ENCODE measurements at places on chromosomes 7 and 10. TPM values are rescaled to one million over a fixed set of nuclear protein-coding genes. Genes with fewer than 3 reads are reported as not detected.
A peak's percentile ranks its signal among the peaks of the same experiment; 100 is the strongest.

GRCh38 chr7:158284121-158284520 is 303.5 kb downstream of the PTPRN2 start:
- DNase-seq = no peak
- no peak overlapping the region for H3K27ac ChIP-seq
- no peak overlapping the region for H3K4me3 ChIP-seq

Gene DPYSL4
- 10.8 TPM for total RNA-seq

DNA sequence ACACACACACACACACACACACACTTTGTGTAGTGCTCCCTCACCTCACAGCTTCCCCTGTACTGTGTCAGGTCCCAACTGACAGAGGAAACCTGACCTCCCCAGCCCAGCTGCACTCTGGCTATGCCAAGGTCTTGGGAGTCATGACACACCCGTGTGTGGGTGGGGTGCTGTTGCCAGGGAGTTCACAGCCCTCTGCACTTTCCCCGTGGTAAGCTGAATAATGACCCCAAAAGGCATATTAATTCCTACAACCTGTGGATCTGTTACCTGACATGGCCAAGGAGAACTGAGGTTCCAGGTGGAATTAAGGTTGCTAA is 8.9 kb upstream of the NANOS1 start:
- no peak overlapping the region for H3K4me3 ChIP-seq
- H3K4me1 ChIP-seq = no peaks in the 10 kb centered on the region
- H3K27ac ChIP-seq = no peak overlapping the region
- no peaks in the 10 kb centered on the region for H3K36me3 ChIP-seq
- peaks cover 2% of the 10 kb centered on the region for H3K27me3 ChIP-seq

Gene MMP21
- total RNA-seq = not detected

GRCh38 chr7:156034397-156034796 is 222.1 kb upstream of the SHH start:
- H3K4me3 ChIP-seq = no peak overlapping the region
- H3K4me1 ChIP-seq = peaks cover 4% of the 10 kb centered on the region
- no peaks in the 10 kb centered on the region for H3K27me3 ChIP-seq
- DNase-seq = no peak

Gene HTR5A
- not detected for total RNA-seq

DNA sequence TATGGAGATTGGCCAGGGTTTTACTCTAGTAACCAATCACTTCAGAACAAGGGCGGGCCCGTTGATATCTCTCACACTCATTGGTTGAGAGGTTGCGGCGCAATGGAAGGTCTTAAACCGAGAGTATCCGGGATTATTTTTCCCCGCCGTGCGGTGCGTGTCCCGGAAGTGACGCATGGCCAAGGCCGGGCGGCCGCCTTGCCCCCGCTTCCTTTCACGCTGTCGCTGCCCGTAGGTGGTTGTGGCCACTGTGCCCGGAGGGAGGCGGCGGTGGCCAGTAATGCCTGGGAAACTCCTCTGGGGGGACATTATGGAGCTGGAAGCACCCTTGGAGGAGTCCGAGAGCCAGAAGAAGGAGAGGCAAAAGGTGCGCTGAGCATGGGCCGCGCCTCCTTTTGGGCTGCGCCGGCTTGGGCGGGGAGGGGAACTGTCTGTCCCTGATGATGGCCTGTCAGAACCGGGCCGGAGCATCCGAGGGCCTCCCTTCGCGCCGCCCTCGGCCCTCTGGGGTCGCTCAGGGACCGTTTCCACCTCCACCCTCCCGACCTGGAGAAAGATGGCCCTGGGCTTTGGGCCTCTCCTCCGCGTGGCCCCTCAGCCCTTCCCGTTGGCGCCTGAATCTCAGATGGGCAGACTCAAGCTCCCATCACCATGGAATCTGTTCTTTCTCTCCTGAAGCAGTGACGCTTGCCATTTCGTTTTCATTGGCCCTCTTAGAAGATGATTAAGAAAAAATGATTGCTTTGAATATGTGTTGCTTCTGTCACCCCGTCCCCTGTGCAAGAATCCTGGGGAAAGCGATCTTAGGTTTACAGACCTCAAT is at the start of gene DDX50:
Gene DDX50, plus strand, starts transcription at position 211 of the 823 bp plus-strand sequence. Its CDS starts 70 bp downstream, at position 281.
- DNase-seq = peak; percentile 99
- peaks cover 40% of the 10 kb centered on the region for H3K4me1 ChIP-seq
- peak within 1 kb of the TSS; percentile 97 for H3K27ac ChIP-seq
- H3K36me3 ChIP-seq = peaks cover 15% of the 10 kb centered on the region

Gene STAMBPL1
- total RNA-seq = 23.2 TPM

- H3K4me3 ChIP-seq = no peak overlapping the region
- peaks cover 39% of the 10 kb centered on the region for H3K4me1 ChIP-seq
- H3K27me3 ChIP-seq = peaks cover 85% of the 10 kb centered on the region
- DNase-seq = no peak
- H3K27ac ChIP-seq = no peak overlapping the region
- H3K36me3 ChIP-seq = no peaks in the 10 kb centered on the region
These were observed 16.3 kb upstream of the GATA3 start for GRCh38 chr10:8037941-8038894.

DNA sequence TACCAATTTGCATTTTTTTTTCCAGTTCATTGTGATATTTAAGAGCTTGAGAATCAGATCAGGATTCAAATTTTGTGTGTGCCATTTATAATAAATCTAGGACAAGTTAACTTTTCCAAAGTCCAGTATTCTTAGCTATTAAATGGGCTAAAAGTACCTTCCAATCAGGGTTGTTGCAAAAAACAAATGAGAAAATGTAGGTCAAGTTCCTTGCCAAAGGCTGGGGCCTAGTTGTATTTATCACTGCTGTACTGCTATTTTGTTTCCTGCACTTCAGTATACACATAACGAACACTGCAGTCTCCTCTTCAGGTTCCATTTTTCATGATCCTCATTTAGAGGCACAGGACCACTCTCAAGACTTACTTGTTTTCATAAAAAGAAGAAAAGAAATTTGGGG is 7.4 kb upstream of the VPS41 start:
- H3K4me3 ChIP-seq = no peak overlapping the region
- H3K27ac ChIP-seq = no peak overlapping the region
- no peaks in the 10 kb centered on the region for H3K4me1 ChIP-seq

GRCh38 chr7:32616625-32617024 is 121.3 kb downstream of the AVL9 start:
- no peaks in the 10 kb centered on the region for H3K36me3 ChIP-seq
- H3K27ac ChIP-seq = no peak overlapping the region
- H3K4me3 ChIP-seq = no peak overlapping the region
- H3K27me3 ChIP-seq = peaks cover 9% of the 10 kb centered on the region
- DNase-seq = no peak

Gene CYP2C8
- total RNA-seq = not detected

DNA sequence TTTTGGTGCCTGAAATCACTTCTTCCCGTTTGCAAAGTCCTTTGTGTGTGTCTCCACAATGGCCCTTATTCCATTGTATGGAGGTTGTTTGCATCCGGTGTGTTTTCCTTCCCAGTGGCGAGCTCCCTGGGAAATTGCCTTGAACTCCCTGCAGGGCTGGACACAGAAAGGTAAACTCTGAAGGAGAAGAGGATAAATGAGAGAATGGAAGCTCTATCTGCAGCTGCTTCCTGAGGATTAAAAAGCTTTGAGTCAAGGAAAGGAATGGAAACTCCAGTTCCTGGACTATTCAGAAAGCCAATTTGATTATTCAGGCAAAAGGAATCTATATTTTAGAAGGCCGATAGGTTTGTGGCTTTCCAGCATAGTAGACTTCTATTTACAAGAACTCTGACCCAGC is 4.4 kb upstream of the GRK5 start:
- H3K4me1 ChIP-seq = peaks cover 19% of the 10 kb centered on the region
- no peak for DNase-seq
- no peaks in the 10 kb centered on the region for H3K27me3 ChIP-seq
- no peak overlapping the region for H3K27ac ChIP-seq

Gene RPA3
- 223 TPM for total RNA-seq

DNA sequence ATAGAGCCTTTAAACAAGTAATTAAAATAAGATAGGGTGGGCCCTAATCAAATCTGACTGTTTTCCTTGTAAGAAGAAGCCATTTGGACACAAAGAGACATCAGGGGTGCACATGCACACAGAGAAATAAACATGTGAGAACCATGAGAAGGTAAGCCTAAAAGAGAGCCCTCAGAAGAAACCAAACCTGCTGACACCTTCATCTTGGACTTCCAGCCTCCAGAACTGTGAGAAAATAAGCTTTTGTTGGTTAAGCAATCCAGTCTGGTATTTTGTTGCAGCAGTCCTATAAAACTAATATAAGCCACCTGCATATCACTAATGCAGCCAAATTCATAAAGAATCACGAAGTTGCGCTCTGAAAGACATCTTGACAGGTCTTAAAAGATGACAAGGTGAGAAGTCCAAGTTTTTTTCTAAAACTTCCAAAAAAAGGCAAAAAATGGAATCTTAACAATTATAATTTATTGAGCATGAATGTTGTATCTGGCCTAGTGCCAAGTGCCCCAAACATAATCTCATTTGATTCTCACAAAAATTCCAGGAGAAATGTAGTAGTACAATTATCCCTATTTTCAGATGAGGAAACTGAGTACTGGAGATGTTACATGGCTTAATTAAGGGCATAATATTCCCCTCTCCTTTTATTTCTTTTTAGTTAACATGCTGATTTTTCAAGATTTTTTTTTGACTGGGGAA is 34.3 kb upstream of the FAM133B start:
- no peaks in the 10 kb centered on the region for H3K27me3 ChIP-seq
- peak overlapping the region; percentile 88 for H3K27ac ChIP-seq
- DNase-seq = no peak
- H3K4me3 ChIP-seq = no peak overlapping the region
- peaks cover 75% of the 10 kb centered on the region for H3K4me1 ChIP-seq

GRCh38 chr7:30652132-30652531 is 30.1 kb downstream of the CRHR2 start:
- H3K27ac ChIP-seq = no peak overlapping the region
- no peaks in the 10 kb centered on the region for H3K4me1 ChIP-seq
- H3K36me3 ChIP-seq = no peaks in the 10 kb centered on the region
- H3K4me3 ChIP-seq = no peak overlapping the region

GRCh38 chr7:106111655-106112117 is 426 bp downstream of the SYPL1 start:
- H3K27me3 ChIP-seq = no peaks in the 10 kb centered on the region
- peaks cover 66% of the 10 kb centered on the region for H3K4me1 ChIP-seq
- peaks cover 4% of the 10 kb centered on the region for H3K36me3 ChIP-seq
- peak overlapping the region; percentile 85 for H3K4me3 ChIP-seq

Gene LEP
- total RNA-seq = not detected

- no peaks in the 10 kb centered on the region for H3K36me3 ChIP-seq
- H3K27ac ChIP-seq = no peak overlapping the region
- peaks cover 9% of the 10 kb centered on the region for H3K27me3 ChIP-seq
- H3K4me1 ChIP-seq = no peaks in the 10 kb centered on the region
- no peak overlapping the region for H3K4me3 ChIP-seq
These were observed 30.7 kb upstream of the PLPP4 start for GRCh38 chr10:120426306-120426705.

Gene CALML3
- not detected for total RNA-seq

Gene ZNF727
- 0.52 TPM for total RNA-seq

Gene PEX1
- total RNA-seq = 12.9 TPM

DNA sequence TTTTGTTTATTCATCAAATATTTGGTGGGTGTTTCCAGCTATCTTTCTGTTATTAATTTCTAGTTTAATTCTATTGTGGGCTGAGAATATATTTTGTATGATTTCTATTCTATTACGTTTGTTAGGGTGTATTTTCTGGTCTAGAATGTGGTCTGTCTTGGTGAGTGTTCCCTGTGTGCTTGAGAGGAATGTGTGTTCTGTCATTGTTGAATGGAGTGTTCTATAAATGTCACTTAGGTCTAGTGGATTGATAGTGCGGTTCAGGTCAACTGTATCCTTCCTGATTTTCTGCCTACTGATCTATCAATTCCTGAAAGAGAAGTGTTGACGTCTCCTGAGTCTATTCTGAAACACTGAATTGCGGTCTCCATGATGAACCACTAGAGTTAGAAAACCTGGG is 8.5 kb downstream of the HTRA1 start:
- H3K4me1 ChIP-seq = peaks cover 8% of the 10 kb centered on the region
- no peak overlapping the region for H3K4me3 ChIP-seq
- no peaks in the 10 kb centered on the region for H3K36me3 ChIP-seq
- no peak overlapping the region for H3K27ac ChIP-seq
- DNase-seq = no peak

- H3K27me3 ChIP-seq = peaks cover 6% of the 10 kb centered on the region
- H3K4me1 ChIP-seq = peaks cover 4% of the 10 kb centered on the region
- H3K36me3 ChIP-seq = no peaks in the 10 kb centered on the region
- no peak for DNase-seq
These were observed 74.1 kb downstream of the TES start for GRCh38 chr7:116284390-116284789.

GRCh38 chr10:69086001-69086509 is 1.8 kb upstream of the SRGN start:
- H3K27ac ChIP-seq = peak overlapping the region; percentile 99
- peak overlapping the region; percentile 75 for H3K4me3 ChIP-seq

DNA sequence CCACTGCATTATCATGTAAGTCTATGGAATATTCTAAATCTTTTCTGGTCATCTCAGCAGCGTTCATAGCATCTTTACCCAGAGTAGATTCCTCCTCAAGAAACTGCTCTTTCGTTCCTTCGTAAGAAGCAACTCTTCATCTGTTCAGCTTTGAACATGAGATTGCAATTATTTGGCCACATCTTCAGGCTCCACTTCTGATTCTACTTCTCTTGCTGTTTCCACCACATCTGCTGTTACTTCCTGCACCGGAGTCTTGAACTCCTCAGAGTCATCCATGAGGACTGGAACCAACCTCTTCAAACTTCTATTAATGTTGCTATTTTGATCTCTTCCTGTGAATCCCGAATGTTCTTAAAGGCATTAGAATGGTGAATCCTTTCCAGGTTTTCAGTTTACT is 12.7 kb downstream of the CHST12 start:
- H3K4me1 ChIP-seq = peaks cover 33% of the 10 kb centered on the region
- H3K36me3 ChIP-seq = no peaks in the 10 kb centered on the region
- H3K27me3 ChIP-seq = no peaks in the 10 kb centered on the region
- DNase-seq = no peak

- H3K27ac ChIP-seq = no peak overlapping the region
- H3K27me3 ChIP-seq = no peaks in the 10 kb centered on the region
- DNase-seq = no peak
- no peak overlapping the region for H3K4me3 ChIP-seq
These were observed 43.3 kb downstream of the STAM start for GRCh38 chr10:17687117-17687831.

DNA sequence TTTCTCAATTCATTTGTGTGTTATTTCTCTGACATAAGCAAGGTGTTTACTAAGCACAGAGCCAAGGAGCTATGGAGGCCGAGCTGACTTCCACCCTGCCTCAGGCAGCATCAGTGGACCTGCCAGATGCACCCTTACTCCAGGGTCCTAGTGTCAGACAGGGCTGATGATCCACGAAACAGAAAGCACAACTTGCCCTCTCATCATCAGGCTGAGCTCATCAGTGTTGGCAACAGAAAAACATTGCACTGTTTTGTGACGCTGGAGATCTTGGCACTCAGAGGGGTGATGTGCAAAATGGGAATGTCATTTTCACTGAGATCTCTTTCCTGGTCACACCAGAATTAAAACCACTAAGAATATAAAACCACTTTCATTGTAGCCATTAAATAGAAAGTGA is 201.8 kb downstream of the GLI3 start:
- no peaks in the 10 kb centered on the region for H3K4me1 ChIP-seq
- no peak overlapping the region for H3K4me3 ChIP-seq
- H3K27me3 ChIP-seq = peaks cover under 1% of the 10 kb centered on the region
- no peaks in the 10 kb centered on the region for H3K36me3 ChIP-seq
- no peak for DNase-seq
- no peak overlapping the region for H3K27ac ChIP-seq

Gene ZNF488
- 0.84 TPM for total RNA-seq

Data from activated naive CD4-positive, alpha-beta T cell treated with anti-CD3 and anti-CD28 coated beads for 36 hours (primary cell).